NCI-H2107 (cell line): ENCODE measurements at places on chromosomes 5 and 9.
A peak's percentile ranks its signal among the peaks of the same experiment; 100 is the strongest.

DNA sequence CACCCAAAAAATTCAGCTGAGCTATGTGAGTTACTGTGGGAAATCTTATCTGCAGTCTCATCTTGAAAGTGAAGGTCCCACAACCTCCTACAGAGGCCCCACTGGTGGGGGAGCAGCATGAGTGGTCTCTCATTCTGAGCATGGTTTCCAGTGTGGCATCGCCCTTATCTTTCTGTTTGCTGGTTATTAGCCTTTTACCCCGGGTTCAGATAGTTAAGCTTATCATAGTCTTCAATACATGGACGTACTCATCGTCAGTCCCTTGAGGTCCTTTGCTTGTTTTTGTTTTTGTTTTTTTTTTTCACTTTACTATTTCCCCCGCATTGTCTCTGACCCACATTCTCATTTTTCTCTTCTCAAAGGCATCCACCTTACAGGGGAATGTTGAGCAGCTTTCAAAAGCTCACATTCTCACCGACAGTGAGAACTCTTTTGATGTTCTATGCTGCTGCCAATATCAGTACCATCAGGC is 7.7 kb upstream of the HAVCR2 start:
- DNase-seq, result no peak

- no peak for DNase-seq
Observed at GRCh38 chr5:1834721-1835429, 33.7 kb downstream of the NDUFS6 start.

- DNase-seq, result no peak
Observed at GRCh38 chr5:36058776-36059175, 7.9 kb downstream of the UGT3A2 start.

GRCh38 chr9:2377117-2377516 is 244.5 kb upstream of the VLDLR start:
- DNase-seq, result no peak

- DNase-seq, result no peak
Observed at GRCh38 chr5:31225613-31226012, 32.1 kb downstream of the CDH6 start.

- DNase-seq, result no peak
Observed at GRCh38 chr9:95756986-95757385, 118.5 kb upstream of the ERCC6L2 start.

DNA sequence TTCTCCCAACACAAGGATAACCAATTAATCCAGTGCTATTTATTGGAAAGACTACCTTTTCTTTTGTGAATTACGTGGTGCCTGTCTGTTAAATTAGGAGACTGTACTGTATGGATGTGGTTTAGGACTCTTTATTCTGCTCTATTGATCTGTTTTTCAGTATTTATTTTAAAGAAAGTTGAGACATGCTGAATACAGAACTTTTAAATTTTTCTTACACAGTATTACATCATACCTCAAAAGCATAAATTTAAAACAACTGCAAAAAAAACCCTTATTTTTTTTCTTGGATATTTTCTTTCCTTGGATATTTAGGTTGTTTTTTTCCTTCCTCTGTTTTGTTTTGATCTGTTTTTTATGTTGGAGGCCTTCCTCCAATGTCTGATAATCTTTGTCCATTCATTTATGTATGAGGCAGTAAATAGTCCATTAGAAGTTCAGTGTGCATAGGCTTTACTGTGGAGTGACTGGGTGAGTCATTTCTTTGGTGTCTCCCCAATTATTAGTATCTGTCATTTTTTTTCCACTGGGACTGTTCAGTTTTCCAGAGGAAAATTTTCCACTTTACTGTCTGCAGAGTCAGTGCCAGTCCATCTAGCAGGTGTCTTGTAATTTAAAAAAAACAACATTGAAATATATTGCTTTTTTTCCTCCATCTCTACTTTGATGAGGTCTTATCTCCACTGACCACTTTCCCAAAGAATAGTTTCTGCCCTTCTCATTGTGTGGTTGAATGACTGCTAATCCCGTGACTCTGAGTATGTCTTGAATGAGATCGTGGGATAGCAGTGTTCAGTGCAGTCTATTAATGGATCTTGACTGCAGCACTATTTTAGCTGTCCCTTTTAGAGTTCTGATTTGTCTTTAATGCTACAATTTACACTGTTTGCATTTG is 15.2 kb downstream of the CYSTM1 start:
- DNase-seq, result no peak

DNA sequence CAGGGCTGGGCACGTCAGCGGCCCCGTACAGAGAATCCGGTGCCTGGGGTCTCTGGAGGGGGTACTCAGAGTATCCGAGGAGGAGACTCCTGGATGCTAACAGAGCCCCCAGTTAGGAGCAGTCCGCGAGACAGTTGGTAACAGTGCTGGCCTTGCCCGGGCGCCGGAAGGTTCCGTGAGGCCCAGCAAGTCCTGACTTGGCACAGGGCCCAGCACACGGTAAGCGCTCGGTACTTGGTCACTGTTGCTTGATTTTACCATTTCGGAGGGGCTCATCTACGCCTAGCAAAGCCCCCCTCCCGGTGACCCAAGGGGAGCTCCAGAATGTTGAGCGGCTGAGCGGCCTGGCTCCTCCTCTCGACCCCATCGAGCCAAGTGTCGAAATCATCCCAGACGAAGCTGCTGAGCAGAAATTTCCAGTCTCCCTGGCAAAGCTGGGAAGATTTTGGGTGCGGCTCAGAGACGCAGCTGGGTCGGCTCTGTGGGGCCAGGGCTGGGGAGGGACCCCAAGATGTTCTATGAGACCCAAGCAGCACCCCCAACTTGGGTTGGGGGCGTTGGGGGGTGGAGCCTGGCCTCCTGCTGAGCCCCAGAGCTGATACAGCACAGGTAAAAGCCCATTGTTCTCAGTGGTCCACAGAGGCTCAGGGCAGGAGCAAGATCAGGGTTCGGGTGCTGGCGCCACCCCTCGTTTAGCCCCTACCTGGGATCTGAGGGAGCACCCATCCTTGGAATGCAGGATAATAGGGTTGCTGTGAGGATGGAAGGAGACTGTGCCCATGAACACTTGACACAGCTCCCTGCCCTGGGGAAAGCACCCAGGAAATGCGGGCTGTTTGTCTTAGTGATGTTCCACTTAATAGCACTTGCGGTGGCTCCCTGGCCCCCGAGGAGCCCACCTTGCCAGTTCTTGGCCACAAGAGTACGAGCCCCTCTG is 137.2 kb downstream of the C9orf50 start:
- DNase-seq, result no peak

DNA sequence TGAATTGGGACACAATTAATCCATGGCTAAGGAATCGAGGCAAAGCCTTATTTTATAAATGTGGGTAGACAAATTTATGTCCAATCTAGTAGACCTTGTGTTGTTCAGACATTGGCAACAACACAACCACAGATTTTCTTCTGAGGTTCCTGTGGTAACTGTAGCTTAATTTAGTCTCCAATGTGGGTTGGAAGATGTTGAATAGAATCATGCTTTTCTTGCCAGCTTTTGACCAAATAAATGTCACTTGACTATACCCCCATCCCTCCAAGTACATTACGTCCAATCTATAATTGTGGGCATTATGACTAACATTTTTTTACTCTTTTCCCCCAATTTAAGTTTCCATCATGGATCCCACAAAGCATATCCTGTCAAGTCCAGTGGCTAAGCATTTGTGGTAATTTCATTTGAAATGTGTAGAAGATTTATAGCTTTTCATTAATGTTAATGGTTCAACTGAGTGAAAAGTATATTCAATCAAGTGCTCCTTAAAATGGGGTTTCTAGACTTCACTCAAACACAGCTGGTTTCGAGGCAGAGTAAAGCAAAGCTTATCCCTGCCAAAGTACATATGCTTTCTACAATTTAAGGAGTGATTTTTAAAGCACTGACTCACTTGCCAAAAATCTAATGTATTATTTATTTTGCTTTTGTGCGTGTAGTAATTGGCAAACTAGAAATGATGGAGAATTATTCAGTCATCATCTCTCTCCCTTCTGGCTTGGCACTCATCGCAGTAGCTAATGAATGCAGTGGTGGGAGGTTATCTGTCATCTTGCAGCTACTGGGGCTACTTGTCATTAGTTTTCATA is 141.8 kb downstream of the FAM174A start:
- no peak for DNase-seq

DNA sequence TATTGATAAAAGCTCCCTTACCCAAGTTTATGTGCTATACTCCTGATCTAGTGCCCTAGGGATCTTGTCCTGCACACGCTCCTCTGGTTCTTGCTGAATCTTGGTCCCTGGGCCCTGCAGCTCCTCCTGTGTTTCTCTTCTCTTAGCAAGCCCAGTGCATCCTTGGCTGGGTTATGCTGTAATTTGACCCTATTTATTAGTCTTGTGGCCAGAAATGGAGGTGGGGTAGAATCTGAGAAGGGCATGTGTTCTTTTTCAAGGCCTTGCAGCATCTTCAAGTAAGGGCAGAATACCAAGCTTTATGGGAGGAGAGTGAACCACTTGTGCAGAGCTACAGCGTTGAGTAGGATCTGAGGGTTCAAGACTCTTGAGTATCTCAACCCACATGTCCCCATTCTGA is 366.8 kb downstream of the FAM170A start:
- DNase-seq, result no peak

DNA sequence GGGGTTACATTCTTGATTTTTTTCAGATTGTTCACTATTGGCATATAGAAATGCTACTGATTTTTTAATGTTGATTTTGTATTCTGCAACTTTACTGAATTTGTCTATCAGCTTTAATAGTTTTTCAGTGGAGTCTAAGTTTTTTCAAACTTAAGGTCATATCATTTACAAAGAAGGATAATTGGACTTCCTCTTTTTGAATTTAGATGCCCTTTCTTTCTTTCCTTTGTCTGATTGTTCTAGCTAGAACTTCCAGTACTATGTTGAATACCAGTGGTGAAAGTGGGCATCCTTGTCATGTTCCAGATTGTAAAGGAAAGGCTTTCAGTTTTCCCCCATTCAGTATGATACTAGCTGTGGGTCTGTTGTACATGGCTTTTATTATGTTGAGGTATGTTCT is 49.3 kb downstream of the SREK1 start:
- DNase-seq, result no peak

- DNase-seq, result no peak
Observed at GRCh38 chr5:117186751-117187150, 612.1 kb upstream of the SEMA6A start.

DNA sequence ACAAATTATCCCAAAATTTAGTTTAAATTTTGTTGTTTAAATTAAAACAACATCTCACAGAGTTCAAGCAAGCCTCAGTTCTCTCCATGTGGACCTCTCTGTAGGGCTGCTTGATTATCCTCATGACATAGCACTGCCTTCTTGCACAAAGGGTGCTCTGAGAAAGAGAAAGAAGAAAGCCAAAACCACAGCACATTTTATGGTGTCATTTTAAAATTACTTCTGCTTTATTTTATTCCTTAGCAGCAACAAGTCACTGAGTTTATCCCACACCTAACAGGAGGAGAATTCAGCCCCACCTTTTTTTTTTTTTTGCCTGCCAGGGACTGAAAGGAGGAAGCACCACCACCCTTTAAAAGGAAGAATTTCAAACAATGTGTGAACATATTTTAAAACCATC is 12.8 kb upstream of the KCNV2 start:
- no peak for DNase-seq

DNA sequence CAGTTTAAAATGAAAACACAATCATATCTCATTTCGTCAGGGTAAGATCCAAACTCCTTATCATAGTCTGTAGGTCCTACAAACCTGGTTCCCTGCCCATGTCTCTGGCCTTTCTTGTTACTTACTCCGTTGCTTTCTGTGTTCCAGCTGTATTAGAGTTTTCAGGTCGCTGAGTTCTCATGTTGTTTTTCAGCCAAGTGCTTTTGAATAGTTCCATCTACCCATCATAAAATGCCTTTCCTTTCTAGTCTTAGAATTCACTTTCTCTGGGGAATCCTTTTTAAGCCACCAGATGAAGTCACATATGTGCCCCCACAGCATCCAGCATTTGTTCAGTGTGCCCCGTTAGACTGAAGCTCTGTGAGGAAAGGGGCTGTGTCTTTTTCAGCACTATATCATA is 228.7 kb downstream of the YTHDC2 start:
- DNase-seq, result no peak

- no peak for DNase-seq
Observed at GRCh38 chr9:27129221-27129620, 20.2 kb downstream of the TEK start.

GRCh38 chr5:93622240-93622885 is 39.3 kb downstream of the NR2F1 start:
- peak; percentile 1 for DNase-seq

DNA sequence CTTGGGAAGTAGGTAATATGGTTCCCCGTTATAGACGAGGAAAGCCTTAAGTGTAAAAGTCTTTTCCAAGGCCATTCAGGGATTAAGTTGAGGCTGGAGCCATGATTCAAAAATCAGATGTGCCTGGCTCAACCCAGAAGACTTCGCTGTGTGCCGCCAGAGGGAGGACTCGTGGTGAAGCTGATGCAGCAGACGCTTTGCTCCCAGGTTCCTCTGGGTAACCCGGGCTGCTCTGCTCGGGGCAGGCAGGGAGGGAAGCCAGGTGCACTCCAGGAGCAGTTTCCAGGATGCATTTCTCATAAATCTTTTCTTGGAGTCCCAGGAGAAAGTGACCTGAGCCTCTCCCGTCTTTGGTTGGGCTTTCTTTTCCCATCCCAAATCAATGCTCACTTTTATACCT is 62.9 kb upstream of the ICE1 start:
- no peak for DNase-seq

DNA sequence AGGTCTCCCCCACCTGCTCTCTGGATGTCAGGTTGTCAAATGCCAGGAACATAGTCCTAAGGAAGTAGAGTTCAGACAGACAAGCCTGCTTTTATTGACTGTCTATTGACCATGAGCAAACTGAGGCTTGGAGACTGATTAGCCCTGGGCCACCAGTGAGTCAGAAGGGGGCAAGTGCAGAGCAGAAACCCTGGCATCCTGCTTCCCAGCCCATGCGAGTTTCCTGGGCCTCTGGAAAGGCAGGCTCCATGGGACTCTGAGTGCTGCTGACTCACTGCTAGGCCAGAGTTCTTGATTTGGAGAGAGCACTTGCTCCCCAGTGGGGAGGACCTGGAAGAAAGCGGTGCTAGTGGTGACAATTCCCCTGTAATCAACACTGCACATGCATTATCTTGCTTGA is 2.8 kb upstream of the HBEGF start:
- DNase-seq, result no peak

GRCh38 chr5:148186248-148187003 is 16.4 kb upstream of the SPINK6 start:
- DNase-seq, result no peak

DNA sequence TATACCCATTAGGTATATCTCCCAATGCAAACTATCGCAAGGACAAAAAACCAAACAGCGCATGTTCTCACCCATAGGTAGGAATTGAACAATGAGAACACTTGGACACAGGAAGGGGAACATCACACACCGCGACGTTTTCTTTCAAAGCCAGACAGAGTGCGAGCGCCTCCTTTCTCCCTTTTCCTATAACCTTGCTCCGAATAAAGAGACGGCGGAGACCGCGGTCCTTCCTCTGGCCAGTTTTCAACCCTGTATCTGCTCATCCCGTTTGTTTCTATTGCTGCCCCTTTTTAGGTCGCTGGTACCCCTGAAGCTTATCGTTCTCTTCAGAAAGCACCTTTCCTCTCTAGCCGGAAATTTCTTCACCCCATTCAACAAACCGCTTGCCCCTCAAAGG is 1.3 kb downstream of the LVRN start:
- no peak for DNase-seq
